Stimulated activated CD4-positive, alpha-beta T cell treated with anti-CD3 and anti-CD28 coated beads, Interleukin-1b, Interleukin-23, amount 100 ng/mL, for 1 hour (primary cell): ENCODE measurements at places on chromosomes 4 and X.

GRCh38 chr4:94409962-94410361 lies 41.8 kb upstream of the PDLIM5 start:
- DNase-seq, result no peak

- no peak for DNase-seq
Observed at GRCh38 chr4:86927843-86928395, 6.9 kb upstream of the AFF1 start.

- DNase-seq, result no peak
Observed at GRCh38 chr4:8512510-8512909, 67.7 kb upstream of the GPR78 start.

GRCh38 chr4:52664479-52664878 lies 5.4 kb upstream of the USP46 start:
- DNase-seq, result no peak

DNA sequence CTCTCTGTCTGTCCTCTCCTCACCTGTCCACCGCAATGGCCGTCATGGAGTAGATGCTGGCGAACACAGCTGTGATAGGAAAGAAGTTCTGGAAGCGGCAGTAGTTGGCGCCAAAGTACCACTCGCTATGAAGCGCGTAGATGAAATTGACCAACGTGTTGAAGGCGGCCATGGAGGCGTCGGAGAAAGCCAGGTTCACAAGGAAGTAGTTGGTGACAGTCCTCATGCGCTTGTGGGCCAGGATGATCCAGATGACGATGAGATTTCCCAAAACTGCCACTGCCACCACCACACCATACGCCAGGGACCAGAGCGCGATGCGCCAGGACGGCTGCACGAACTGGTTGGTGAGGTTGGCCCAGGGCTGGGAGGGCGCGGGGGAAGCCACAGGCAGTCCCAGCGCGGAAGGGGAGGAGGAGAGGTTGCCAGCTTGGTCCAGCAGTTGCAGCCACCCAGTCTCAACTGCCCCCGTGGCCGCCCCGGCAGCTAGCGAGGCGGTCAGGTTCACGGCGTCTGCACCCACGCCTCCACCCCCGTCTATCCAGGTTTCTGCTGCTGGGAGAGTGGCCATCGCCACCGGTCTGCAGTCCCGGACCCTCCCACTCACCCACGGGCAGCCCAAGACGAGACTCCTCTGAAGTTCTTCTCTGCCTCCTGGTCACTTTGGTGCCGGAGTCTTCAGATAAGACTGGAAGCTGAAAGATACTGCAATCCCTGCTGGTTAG lies 518 bp downstream of the TACR3 start:
- no peak for DNase-seq
